Forelimb muscle (tissue), 1 donor: ENCODE measurements at places on chromosomes 6 and 20. TPM values are rescaled to one million over a fixed set of nuclear protein-coding genes. Genes with fewer than 3 reads are reported as not detected.

GRCh38 chr6:27791182-27791943 is 120.8 kb downstream of the OR2B2 start:
- DNase-seq: no peak

DNA sequence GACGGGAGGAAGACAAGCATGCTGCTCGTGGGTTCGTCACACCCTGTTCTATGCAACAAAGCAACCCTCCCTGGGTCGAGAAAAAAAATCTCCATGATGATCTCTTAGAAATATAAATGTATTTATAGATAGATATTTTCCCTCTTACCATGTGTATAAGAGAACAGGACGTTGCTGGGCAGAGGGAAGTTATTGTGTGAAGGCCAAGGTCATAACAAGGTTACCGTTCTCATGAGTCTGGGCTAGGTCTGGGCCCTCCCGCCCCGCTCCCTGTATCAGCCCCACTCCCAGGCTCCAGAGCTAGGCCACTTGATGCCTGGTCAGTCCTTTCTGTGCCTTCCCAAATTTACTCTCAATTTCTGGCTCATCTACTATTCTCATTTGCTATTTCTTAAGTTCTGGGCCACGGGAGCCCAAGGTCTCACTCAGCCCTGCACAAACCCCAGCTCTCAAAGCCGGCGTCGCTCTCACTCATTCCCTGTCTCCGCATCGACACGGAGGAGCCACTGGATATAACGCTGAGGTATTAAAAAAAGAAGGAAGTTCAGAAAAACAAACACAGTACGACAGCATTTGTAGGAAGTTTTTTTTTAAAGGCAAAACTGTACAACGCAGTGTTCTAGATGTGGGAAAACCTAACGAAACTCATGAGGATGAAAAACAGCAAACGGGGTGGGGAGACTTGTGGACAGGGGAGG is 96.8 kb downstream of the PSMG4 start:
- DNase-seq: no peak

DNA sequence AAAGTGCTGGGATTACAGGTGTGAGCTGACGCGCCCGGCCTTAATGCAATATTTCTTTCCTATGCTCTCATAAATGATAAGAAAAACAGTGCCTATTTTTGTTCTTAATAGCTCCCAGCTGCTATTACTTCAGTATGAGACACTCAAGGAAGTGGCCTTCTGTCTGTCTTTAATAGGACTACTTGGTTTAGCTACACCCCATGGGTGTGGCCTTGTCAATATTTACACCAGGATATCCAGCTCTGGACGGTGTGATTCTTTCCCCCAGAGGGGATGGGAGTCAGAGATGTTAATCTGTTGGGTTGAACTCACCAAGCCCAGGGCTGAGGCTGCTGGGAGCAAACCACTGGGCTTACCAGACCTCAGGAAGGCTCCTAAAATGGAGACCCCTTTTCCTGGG is 134.2 kb downstream of the CEP57L1 start:
- no peak for DNase-seq

DNA sequence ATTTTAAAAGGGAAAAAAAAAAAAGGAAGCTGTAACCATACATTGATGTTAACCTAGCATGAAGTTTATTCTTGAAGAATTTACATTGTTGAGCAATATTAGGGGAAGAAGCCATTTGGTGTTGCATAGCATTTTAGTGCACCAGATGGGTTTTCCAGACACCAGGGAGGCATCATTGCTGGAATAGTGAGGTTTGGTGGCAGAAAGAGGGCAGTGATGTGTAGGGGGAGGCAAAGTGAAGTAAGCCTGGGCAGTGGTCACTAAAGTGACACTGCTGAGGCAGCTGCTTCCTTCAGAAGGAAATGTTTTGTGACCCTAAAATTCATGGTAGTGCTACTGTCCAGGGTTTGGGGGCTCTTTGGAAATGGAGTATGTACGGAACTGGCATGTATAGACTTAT is 2.6 kb downstream of the TOMM6 start:
- DNase-seq: no peak

DNA sequence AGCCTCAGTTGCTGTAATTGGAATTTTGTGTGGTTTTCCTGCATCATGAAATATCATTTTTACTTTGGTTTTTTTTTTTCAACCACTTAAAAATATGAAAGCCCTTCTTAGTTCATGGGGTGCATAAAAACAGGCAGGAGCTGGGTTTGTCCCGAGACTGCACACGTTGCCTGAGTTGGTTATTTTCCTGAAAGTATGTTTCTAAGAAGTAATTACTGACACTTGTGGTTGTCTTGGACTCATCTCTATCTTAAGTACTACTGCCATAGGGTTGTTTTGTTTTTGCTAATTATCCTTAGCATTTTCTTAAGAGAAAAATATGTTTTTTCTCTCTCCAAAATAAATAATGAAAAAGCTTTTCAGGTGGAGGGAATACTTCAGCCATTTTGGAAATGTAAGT is 40.1 kb downstream of the FAM120B start:
- DNase-seq: no peak

DNA sequence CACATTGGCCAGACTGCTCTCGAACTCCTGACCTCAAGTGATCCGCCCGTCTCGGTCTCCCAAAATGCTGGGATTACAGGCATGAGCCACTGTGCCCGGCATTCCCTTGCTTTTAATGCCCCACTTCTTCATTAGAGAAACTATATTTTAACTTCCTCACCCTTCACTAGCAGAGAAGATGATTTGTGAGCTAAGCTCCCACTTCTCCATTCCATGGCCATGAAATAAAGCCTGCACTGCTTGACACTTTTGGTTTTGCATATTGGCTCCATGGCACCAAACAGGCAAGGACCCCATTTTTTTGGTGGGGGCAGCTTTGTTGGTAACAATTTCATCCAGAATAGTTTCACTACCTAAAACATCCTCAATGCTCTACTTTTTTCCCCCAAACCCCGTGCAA is 145.3 kb downstream of the TFAP2B start:
- no peak for DNase-seq

- peak; percentile 1 for DNase-seq
These were observed 29.0 kb upstream of the EEF1E1 start for GRCh38 chr6:8131265-8131897.

GRCh38 chr6:3017304-3017703 is 17.6 kb downstream of the NQO2 start:
- no peak for DNase-seq

DNA sequence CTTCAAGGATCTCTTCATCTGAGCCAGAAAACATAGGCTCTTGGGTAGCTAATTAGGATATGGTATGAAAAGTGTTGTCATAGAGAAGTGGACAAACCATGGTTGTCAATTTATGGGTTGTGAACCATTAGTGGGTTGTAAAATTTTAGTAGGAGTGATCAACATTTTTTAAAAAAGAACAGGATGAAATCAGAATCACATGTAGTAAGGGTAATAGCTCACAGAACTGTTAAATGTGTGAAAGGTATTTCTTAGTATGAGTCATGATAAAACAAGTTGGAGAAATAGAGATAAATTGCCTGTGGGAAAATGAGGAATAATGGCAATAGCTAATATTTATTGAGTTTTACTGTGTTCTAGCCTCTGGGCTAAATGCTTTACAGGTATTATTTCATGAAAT is 113.4 kb downstream of the MAP3K4 start:
- no peak for DNase-seq

DNA sequence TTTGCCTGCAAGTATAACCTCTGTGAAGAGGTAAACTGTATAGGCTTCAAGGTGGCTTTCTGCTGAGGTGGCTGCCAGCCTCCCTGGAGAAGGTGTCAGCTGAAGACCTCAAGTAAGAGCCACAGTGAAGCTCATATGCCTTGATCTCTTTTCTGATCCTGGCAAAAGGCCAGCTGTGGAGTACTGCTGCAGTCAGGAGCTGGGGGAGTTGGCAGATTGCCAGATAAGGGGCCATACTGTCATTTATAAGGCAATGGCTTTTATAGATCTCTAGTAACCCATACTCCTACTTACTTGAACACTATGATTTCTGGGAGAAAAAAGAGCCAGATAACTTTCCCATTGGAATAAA is 8.8 kb upstream of the CEP85L start:
- no peak for DNase-seq

The ADAM33 gene
- 71.3 TPM for polyA plus RNA-seq

The LY6G6D gene
- polyA plus RNA-seq: 0.47 TPM
